ENCODE measurements at places on chromosomes 12 and 14.

DNA sequence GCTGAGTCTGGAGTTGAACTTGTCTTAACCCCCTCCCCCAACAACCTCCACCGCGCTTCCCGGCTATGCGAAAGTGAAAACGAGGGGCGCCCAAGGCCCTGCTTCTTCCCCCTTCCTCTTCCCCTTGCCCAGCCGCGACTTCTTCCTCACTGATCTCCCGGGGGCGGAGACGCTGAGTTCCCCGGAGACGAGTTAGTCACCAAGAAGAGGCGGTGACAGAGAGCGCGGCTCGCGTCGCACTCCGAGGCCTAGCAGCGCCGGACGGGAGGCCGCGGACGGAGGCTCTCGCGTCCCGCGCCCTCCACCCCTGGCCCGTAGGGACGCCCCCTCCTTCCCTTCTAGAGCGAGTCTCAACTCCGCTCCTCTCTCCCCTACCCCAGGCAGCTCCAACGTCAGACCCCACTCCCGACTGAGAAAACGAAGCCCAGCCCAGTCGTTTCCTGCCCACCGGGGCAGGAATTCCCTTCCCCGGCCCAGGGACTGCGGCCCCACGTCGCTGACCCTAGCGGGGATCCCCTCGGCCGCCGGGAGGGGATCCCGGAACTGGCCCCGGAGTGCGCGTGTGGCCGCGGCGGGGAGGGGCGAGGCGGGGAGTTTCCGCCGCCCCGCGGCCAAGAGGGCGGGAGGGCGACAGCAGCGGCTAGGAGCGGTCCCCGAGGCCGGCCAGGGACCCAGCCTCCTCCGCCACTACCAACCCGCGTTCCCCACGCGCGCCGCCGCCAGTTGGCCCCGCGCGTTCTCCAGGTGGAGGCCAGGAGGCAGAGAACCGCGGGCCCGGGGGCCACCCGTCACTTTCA lies 1.4 kb downstream of the BAZ1A start:
- DNase-seq = peak; percentile 58

- DNase-seq = no peak
These were observed 223.4 kb downstream of the PCNX1 start for GRCh38 chr14:71130491-71131179.

DNA sequence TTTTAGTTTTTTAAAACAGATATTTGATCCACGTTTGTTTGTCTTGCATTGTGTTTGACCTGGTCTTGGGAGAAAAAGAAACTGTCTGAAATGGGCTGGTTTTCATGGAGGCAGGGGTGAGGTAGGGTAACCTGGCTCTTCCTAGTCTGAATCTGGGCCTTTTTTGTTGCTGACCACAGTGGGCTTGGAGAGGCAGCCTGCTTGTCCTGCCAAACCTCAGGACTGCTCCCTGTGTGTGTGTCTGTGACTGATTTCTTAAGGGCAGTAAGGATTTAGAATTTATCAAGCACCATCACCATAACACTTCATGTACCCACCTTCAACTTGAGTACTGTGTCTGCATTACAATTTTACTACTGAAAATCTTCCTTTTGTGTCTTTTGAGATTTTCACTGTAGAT lies 28.5 kb downstream of the DAAM1 start:
- DNase-seq = no peak

DNA sequence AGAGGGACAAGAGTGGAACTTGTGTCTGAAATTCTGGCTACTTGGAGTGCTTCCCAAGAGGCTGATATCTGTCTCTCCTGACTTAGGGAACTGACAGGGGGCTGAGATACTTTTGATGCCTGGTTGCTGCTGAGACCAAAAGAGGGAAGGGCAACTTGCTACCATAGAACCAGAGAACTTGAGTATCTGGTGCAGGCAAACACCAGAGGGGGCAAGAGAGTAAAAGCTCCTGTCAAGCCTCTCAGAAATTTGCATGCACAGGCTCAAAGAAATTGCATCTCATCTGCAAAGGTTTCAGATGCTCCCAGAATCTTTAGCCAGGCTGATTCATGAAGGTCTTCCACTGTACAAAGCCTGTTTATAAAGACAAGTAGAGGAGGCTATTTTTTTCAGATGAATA lies 391.3 kb upstream of the FOXG1 start:
- peak; percentile 15 for DNase-seq

- no peak for DNase-seq
These were observed 5.4 kb downstream of the NOS1 start for GRCh38 chr12:117356048-117356447.

DNA sequence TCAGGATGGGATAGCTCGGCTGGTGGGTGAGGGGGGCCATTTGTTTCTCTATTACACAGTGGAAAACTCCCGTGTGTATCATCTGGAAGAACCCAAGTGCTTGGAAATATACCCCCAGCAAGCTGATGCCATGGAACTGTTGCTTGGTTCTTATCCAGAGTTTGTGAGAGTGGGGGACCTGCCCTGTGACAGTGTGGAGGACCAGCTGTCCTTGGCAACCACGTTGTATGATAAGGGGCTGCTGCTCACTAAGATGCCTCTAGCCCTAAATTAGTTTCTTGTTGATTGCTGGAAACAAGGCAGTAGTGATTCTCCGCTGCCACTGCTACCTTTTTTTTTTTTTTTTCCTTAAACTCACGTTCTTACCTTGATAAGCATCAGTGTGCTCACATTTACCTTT lies 1.9 kb downstream of the RIOX1 start:
- no peak for DNase-seq

- peak; percentile 86 for DNase-seq
These were observed 15.5 kb downstream of the EMP1 start for GRCh38 chr12:13211859-13212664.

DNA sequence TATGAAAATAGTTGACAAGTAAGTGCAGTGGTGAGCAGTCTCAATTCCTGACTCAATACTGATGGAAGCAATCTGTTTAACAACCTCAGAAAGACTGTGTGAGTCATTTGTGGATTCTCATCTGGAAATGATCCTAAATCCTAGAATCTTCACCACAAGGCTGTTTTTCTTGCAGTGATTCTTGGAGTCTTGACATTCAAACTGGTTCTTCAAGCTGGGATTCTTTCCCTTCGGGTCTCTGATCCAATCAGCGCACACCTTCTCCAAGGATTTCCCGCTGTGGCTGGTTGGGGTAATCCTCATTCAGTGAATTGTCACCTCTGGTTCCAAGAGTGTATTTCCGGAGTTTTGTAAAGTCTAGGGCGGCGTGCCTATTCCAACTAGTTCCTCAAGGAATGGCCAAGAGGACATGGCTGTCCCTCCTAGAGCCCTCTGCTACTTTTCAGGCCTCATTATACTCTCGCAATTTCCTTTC lies 37.7 kb upstream of the FOXJ2 start:
- no peak for DNase-seq

DNA sequence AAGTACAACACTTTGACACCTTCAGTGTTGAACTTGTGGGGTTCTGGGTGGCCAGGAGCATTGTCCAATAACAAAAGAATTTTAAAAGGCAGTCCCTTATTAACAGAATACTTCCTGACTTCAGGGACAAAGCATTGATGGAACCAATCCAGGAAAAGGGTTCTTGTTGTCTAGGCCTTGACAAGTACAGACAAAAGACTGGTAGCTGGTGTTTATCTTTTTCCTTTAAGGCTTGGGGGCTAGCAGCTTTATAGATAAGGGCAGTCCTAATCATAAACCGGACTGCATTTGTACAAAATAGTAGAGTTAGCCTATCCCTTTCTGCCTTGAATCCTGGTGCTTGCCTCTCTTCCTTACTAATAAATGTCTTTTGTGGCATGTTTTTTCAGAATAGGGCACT lies 27.4 kb downstream of the FAM177A1 start:
- no peak for DNase-seq

- no peak for DNase-seq
These were observed 11.0 kb downstream of the CBLN3 start for GRCh38 chr14:24418492-24418873.

DNA sequence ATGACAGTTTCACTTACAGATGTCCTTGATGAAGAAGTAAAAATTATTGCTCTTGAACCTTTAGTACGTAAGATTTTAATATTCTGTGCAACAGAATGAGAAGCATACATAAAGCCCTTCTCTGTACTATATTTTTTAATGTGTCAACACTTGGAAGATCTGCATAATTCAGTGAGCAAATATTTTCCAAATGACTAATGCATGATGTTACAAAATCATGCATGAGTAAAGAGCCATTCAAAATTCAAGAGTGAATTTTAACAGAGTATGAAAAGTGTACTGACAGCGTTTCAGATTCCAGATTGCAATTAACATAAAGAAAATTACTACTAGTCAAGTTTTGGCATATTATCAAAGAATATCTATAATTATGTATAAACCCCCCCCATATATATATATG lies 101.4 kb upstream of the BBS10 start:
- DNase-seq = no peak

- no peak for DNase-seq
These were observed 51.0 kb downstream of the ACTN1 start for GRCh38 chr14:68927956-68928675.

- DNase-seq = peak; percentile 91
These were observed 2.8 kb downstream of the ZNF219 start for GRCh38 chr14:21095430-21096205.

DNA sequence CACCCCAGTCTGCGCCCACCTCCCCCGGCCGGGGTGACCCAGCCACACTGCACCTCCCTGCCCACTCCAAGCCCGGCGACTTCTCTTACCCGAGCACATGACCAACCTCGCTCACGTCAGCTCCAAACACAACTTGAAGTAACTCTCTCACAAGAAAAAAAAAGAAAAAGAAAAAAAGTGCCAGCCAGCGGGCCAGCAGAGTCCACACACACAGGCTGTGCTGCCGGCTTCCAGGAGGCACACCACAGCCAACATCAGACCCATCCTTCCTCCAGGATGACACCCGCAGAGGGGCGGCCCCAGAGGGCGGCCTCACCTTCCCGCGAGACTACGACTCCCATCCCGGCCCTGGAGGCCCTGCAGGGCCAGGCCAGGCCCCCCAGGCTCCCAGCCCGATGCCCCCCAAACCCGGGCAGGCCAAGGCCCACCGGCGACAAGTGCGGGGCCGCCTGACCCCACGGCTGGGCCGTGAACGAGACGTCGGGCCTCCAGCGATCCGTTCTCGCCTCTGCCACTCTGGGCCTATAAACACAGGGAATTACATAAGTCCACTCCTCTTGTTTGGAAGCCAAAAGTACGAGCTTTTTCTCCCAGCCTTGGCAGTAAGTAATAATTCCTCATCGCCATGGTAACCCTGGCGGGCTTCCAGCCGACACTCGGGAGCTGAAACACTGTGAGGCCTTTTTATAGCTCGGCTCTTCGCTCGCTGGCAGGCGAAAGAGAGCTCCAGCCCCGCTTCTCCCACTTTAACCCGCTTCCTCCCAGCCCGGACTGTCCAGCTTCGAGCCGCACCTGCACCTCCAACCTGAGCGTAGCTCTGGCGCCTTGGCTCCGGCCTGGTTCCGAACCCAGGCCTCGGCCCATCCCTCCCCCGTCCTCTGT lies 49.1 kb downstream of the NCOR2 start:
- DNase-seq = peak; percentile 95

- peak; percentile 92 for DNase-seq
These were observed 3.3 kb upstream of the TTC9 start for GRCh38 chr14:70638416-70638815.

DNA sequence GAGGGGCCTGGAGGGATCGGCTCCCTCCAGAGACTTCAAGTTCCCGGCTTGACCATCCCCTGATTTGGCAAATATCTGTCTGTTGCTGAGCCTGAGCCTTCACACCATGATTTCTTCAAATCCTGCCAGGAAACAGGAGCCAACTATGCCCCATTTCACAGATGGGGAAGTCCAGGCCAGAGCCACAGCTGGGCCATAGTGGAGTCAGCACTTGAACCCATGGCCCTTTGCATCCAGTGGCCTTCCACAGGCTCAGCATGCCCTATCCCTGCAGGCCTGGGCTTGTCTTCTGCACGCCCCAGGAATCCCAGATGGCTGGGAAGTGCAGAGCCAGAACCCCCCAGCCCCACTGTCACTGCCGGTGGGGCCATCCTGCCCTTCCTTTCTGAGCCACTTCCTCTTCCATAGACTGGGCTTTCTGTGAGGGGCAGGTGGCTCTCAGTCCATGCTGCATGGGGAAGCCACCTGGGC lies 44.9 kb downstream of the CYP46A1 start:
- DNase-seq = no peak

- DNase-seq = no peak
These were observed 25.4 kb downstream of the FGF6 start for GRCh38 chr12:4420138-4420670.

GRCh38 chr12:31228811-31229792 lies 96.8 kb downstream of the SINHCAF start:
- DNase-seq = no peak

DNA sequence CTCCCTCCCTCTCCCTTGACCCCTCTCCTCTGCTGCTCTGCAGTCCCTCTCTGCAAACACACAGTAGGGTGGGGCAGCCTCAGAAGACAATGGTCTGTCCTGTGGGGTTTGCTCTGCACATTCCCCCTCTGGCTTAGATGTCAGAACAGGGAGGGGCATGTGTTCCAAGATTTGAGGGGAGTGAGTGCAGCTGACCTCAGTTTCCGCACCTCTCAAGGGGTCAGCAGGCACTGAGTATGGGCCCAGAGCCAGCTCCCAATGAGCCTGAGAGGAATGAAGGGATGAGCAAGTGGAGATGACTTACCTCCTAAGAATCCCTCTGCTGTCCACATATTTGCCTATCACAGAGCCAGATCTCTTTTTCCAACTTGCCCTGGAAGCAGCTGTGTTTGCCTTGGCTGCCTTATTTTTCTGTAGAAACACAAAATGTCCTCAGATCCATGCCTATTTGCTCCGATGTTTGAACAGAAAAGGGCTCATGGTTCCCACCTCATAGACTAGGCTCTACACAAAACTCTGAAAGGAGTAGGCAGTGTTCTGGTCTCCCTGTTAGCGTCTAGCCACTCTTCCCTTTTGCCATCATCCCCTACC lies 111.4 kb downstream of the CRACR2A start:
- no peak for DNase-seq

DNA sequence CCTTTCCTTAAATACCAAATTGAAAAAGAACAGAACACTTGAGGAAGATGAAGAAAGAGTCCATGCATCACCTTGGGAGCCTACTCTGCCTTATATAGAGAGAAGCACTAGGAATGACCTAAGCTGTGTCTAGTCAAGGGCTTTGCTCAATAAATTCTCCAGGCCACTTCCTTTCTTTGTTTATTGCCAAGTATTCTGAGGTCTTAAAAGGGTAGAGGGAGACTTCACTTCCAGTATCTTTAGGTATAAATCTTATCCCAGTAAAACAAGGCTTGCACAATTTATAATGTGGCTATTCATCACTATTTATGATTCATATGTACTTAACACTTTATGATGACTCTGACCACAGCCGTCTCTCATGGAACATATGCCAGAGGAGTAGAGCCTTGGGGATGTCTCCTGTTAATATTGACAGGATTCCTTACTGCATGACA lies 85.1 kb upstream of the ARHGAP5 start:
- no peak for DNase-seq

GRCh38 chr12:54173066-54173726 lies 15.6 kb downstream of the SMUG1 start:
- DNase-seq = peak; percentile 78
